ENCODE measurements at places on chromosomes 11 and 22.

DNA sequence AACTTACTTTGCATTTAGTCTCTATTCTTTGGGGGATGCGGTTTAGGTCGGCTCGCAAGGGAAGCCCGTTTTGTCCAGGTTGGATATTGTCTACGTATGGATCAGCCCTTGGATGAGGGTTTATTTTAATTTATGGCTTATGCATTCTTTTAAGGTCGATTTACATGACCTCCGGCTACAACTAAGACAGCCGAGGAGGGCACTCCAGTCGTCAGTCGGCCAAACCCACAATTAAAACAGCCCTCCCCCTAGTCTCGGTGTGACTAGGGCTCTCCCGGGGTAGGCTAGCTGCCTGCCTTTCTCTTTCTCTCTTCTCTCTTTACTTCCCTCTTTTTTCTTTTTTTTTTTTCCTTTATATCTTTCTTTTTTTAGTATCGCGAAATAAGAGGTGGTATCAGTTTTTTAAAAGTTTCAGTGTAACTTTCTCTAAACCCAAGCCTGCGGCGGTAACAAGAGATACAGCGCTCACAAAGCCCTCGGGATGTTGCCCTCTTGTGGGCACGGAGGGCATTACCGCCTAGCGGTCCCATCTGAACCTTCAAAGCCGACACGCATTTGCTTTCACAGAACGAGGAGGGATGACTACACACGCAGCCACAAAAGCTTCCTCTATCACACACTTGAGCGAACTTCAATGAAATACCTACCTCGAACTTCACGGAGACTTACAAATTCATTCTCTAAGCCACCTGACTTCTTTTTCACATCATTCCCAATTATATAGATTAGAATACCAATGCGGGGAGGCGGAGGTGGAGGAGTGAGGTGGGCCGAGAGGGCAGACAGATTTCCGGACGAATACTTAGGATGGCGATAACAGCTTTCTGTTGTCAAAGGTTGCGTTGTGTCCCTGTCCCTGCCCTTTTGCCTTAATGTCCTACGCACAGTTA is 132.3 kb upstream of the C11orf58 start:
- peak; percentile 73 for DNase-seq

GRCh38 chr11:103202048-103202651 is 92.9 kb downstream of the DYNC2H1 start:
- DNase-seq = no peak

DNA sequence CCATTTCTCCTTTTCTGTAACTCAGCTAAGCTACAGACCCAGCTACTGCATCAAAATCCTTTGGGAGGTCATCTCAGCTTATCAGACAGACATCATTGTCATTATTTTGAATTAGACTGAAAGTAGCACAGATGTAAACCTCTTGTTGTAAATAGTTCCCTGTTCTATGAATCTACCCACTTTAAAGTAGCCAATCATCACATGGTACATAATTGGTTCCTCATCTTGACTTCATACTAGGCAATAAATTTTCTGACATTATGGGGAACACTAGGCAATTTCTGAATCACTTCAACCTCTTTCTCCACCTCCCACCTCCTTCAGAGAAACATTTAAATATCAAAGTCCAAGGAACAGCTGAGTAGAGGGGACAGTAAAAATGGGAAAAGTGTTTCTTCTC is 47.9 kb downstream of the MPPED2 start:
- no peak for DNase-seq

DNA sequence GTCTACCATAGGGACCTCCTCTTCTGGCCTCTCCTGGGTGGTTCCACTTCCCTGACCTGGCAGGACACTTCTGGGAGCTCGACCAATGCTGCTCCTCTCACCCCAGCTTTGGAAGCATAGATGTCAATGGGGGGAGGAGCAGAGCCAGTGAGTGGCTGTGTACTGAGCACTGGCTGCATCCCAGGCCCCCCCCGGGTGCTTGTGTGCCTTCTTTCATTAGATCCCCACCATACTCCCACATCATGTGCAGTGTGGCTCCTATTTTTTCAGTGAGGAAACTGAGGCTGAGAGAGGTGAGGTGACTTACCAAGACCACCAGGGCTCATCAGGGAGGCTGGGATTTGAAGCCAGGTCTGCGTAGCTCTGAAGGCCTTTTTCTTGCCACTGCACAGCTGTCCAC is 44.3 kb downstream of the LRRC32 start:
- no peak for DNase-seq

GRCh38 chr11:124879493-124880289 is 14.5 kb downstream of the ROBO3 start:
- DNase-seq = no peak

DNA sequence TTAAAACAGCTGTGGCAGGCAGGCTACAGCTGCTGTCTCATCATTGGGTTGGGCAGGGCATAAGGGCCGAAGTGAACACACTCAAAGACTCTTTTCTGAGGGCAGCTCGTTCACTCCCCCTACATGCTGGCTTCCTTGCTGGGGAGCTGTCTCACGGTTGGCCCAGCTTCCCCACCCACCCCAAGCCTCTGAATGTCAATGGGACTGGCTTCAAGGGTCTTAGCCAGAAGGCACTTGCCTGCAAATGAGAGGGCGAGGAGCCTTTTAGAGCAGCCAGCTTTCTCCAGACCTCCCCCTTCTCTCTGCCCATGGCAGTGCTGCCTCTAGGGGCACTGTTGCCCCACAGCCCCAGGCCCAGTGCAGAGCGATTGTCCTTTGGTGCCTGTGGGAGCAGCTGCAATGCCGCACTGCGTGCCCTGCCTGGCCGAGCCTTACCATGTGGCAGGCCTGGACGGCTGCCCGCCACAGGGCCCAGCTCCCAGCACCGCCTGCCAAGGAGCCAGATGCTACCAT is 94.7 kb upstream of the RASSF10 start:
- DNase-seq = no peak

DNA sequence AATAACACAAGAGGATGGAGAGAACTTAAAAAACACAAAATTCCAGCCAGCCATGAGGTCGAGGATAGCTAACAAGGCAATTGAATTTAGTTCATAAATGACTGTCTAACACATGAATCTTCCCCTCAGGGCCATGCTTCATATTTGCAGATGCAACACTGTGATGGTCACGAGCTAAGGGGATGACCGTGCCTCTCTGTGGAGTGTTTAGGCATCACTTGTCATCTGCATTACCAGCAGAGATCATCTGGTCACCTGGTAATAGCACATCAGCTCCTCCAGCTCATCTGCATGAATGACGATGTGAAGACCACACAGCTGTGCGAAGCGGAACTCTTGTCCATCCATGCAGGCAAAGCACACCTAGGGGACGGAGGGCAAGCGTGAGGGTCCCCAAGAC is 20.9 kb upstream of the SLC25A1 start:
- no peak for DNase-seq

DNA sequence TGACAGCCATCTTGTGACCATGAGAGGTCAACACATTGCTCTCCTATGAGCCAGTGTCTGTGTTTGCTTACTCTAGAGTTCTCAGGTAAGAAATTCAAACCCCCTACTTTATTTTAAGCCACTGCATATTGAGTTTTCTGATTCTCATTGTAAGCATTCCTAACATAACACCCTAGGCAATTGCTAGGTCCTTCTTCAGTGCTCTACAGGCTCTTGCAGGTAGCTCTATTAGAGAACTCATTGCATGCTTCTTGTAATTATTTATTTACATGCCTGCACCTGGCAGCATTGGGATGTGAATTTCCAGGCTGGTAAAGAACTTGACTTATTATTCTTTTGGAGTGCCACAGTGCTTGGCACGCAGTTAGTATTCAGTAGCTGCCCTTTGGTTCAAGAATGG is 288.8 kb upstream of the SYN3 start:
- no peak for DNase-seq

DNA sequence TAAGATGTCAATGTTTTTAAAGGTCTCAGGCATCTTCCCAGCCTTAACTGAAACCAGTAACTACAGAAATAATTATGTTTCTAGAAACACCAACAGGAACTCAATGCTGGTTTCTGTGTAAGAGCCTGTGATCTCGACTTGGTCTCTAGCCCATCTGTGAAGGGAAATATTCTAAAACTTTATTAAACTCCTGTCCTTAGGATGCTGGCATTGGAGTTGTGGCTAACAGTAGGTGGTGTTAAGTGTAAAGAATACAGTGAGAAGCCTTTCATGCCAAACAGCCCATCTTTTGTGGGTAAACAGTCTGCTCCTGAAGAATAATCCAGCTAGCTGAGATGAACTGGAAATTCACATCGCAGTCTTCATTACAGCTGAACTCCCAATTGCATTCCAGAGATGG is 133.2 kb downstream of the ADAMTS15 start:
- no peak for DNase-seq

GRCh38 chr11:86999859-87000753 is 37.6 kb upstream of the TMEM135 start:
- no peak for DNase-seq

DNA sequence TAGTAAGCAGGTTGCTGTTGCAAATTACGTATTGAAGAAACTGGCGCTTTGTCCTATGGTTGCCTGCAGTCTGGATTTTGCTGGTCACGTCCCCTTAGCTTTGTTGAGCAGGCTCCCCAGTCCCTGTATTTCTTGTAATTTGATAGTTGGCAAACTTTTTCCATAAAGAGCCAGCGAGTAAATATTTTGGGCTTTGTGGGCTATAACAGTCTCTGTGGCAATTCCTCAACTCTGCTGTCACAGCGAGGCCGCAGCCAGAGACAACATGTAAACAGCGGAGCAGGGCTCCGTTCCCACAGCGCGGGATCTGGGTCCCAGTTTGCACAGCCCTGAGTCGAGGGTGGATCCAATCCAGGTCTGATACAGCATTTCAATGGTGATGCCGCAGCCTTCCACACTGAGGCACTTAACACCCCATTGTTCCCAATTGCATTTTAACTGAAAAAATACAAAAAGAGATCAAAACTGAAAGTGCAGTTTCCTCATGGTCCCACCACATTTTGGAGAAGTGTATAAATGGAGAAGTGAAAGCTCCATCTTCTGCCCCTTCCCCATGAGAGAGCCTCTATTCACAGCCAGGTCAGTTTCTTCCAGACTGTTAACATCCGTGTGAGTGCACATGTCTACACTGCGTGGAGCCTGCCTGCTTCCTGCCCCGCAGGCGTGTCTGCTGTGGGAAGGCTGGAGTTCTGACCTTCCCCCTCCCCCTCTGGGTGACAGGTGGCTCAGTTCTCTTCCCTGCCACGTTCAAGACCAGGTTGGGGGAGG is 89.1 kb downstream of the RPS6KA4 start:
- DNase-seq = no peak

DNA sequence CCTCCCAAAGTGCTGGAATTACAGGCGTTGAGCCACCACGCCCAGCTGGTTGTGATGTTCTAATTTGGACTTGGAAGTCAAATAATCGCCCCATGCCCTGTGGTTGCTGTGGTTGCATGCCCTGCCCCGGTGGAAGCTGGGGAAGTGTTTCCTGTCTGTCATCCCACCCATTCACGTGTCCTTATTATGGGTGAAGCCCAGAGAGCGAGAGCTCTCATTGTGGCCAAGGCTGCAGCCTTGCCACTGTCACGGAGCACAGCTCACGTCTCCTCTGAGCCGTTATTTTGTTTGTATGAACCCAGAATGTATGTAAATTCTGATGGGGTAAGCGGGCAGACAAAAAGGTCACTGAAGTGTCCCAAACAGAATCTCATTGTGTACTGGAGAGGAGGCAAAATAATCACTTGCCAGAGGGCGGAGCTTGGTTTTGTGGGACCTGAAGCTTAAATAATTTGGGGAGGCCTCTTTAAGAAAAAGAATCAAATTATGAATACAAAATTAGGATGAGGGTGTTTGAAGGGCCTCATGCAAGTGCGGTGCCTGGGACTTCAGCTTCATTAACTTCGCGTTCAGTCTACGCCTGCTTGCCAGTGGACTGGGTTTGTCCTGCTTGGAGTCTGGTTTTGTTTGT is 25.8 kb upstream of the TREH start:
- DNase-seq = no peak

- no peak for DNase-seq
Measured at GRCh38 chr22:27283714-27284113, 517.8 kb downstream of the MN1 start.

DNA sequence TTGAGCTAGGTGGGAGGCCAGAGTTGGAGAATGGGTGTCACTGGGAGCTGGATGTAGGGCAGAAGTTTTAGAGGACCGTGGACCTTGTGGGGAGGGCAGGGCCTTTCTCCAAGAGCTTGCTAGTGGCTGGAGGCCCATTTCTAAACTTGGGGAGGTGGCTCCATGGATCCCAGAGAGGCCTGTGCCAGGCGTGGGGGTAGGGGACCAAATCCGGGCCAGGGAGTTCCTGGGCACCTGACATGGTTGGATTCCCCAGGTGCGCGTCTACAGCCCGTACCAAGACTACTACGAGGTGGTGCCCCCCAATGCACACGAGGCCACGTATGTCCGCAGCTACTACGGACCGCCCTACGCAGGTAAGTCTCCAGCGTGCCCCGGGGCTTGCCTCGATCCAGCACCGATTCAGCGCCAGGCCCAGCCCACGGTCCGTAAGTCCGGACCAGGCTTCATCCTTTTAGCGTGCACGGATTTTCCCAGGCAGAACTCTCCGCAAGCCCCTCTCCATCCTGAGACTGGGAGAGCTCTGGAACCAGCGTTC is 14.2 kb downstream of the PLEKHB1 start:
- DNase-seq = no peak

Measured in AG04449 (cell line).